ENCODE measurements at places on chromosomes 12 and 14.

DNA sequence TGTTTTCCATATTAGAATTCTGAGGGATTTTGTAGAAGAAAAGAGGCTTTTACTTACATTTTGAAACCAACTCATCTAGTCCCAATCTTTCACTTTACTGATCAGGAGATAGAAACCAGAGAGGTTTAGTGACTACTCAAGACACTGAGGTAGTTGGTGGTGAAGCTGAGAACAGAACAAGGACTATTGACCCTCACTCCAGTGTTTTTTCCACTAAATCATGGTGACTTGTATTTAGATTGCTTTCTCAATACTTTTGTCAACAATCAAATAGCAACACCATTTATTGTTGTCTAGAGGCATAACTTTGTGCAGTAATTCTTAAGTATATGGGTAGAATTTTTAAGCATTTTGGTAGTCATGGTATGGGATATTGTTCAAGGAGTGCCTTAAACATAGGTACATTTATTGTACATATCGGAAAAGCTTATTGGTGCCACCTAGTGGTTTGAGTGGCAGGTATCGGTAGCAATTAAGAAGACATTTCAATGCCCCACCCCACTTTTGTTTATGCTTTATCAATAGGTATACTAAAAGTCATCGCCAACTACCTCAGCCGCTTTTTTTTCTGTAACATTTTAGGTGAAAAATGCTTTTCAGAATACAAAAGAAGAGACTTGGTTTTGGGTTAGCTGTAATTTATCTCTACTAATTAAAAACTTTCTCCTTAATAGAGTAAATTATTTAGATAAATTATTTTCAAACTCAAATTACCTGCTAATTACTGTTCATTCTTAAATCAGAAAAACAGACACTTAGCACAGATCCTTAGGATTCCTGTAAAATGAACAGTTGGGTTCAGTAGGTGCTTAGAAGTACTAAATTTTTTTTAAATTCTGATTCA is 47.3 kb upstream of the PAWR start:
- no peak for DNase-seq

- no peak for DNase-seq
Measured at GRCh38 chr14:79599239-79599638, 612.1 kb downstream of the DIO2 start.

DNA sequence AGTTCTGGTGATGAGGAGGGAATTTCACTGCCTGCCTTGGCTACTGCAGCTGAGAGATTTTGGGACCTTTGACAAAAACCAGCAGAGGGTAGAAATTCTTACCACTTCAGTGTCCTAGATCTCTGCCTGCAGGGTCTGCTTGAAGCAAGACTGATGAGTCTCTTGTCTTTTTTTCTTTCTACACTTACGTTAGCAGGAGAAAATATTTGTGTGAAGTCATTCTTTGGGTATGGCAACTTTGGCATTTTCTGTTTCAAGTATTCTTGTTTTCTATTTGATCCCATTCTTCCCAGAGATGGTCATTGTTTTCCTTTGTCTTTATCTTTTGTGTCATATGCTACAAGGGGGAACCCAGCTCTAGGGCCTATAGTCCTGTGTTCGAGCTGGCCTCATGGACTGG is 65.6 kb upstream of the FERMT2 start:
- DNase-seq = no peak

- no peak for DNase-seq
Measured at GRCh38 chr14:79568594-79568993, 642.7 kb downstream of the DIO2 start.

DNA sequence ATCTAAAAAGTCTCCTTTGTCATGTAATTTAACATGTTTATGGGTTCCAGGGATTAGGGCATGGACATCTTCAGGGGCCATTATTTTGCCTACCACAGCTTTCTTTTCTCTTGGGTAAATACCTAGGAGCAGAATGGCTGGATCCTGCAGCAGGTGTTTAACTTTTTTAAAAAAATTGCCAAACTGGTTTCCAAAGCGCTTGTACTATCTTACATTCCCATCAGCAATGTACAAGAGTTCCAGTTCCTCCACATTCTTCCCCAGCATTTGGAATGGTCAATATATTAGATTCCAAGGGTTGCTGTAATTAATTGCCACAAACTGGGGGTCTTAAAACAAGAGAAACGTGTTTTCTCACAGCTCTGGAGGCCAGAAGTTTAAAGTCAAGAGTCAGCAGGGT is 27.7 kb upstream of the MYL2 start:
- no peak for DNase-seq

GRCh38 chr12:121468499-121468801 is 68.5 kb downstream of the RNF34 start:
- DNase-seq = no peak

DNA sequence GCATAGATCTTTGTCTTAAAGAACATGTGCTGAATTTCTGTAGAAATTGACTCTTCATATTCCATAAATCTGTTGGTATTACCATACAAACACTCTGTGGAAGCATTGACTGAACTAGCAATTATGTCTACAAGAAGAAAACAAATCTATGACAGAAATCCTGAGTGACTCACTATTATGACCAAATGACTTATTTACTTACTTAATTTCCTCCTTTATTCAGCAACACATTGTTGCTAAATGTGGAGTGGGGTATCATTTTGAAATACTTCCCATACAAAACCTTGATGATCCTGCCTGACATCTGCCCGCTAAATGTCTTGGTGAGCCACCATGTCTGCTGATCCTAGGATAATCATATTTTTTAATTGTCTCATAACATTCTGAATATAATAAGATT is 99.1 kb upstream of the SLCO1C1 start:
- DNase-seq = no peak

GRCh38 chr12:9634177-9634803 is 26.6 kb upstream of the KLRB1 start:
- DNase-seq = peak; percentile 71

DNA sequence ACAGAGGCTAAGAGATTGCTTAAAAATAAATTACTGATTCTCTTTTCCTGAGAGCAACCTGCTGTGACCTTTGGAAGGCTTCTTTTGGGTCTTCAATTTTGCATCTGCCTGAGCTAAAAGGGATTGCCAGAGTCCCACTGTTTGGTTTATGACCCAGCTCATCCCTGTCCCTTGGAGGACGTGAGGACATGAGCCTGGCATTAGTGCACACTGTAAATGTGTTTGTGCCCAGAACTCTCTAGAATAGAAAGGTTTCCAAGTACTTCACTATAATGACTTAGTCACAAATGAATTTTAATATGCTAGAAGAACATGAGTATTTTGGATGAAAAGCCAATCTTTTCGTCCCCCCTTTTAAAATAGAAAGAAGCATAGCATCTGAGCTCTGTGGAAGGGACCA is 47.1 kb upstream of the CDKN3 start:
- DNase-seq = no peak

- peak; percentile 29 for DNase-seq
Measured at GRCh38 chr12:101697197-101697929, at the start of gene CHPT1. CHPT1 (plus strand) TSS chr12:101697640; CDS start chr12:101697862, 222 bp downstream.

- DNase-seq = no peak
Measured at GRCh38 chr14:75542588-75543091, 20.4 kb downstream of the BATF start.

DNA sequence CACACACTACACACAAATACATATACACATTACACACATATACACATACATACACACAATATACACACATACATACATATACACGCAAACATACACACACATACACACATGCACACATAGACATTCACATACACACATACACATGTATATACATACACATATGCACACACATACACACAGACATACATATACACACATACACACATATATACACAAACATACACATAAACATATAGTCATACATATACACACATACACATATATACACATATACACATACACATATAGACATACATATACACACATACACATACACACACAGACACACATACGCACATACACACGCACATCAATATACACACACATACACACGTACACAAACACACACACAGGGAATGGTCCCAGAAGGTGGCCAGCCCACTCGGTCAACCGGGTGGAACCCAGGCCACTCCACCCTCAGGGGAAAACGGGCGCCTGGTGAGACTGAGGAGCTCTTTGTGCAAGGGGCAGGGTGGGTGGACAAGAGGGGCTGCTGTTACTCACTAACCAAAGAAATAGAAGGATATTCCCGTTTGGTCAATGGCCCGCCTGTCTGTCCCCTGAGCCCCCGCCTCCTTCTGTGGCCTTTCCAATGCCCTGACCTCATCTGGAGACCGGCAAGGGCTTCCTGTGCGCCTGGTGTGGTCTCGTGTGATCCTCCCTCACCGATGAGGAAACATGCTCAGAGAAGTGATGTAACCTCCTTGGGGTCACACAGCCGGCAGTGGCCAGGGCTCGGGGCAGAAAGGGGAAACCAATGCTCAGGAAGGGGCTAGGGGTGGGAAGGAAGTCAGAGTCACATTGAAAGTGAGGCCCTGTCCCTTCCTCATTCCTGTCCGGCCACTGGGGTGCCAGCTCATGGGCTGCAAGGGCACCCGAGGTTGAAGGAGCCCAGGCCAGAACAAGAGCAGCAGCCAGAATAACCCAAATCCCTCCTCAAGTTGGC is 5.3 kb downstream of the TRPV4 start:
- no peak for DNase-seq

DNA sequence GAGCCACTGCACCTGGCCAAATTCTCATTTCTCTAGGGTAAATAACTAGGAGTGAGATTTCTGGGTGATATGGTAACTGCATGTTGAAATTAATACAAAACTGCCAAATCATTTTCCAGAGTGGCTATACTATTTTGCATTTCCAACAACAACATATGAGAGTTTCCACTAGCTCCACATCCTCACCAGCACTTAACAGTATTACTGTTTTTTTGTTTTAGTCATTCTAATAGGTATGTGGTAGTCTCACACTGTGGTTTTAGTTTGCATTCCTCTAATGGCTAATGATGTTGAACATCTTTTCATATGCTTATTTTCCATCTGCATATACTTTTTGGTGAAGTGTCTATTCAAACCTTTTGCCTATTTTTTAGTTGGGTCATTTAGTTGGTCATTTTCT is 5.8 kb upstream of the ZFP36L1 start:
- no peak for DNase-seq

- no peak for DNase-seq
Measured at GRCh38 chr14:36289954-36290353, 30.5 kb downstream of the MBIP start.

DNA sequence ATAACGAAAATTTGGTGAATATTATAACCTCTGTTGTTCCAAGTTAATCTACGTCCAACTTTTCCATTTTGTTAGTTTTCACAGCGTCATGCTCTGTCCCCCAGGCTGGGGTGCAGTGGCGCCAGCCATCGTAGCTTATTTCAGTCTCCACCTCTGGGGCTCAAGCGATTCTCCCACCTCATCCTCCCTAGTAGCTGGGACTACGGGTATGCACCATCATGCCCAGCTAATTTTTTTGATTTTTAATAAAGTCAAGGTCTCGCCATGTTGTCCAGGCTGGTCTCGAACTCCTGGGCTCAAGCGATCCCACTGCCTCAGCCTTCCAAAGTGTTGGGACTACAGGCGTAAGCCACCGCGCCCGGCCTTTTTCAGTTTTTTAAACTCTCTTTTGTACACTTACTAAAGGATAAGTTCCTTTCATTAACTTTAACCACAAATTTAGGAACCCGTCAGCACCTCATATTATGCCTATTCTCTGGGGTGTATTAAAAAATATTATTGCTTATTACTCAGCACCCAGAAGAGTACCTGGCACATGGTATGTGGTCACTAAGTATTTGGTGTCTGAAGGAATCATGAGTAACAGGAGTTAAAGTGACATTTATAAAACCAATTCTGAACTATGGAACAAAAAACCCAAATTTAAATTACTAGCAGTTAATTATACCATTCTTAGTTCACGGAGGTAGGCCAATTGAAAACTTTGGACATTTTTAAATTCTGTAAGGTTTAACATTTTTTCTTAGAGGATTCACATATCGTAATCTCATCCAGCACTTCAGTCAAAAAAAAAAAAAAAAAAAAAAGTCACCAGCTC is 925 bp upstream of the MIPOL1 start:
- DNase-seq = no peak

DNA sequence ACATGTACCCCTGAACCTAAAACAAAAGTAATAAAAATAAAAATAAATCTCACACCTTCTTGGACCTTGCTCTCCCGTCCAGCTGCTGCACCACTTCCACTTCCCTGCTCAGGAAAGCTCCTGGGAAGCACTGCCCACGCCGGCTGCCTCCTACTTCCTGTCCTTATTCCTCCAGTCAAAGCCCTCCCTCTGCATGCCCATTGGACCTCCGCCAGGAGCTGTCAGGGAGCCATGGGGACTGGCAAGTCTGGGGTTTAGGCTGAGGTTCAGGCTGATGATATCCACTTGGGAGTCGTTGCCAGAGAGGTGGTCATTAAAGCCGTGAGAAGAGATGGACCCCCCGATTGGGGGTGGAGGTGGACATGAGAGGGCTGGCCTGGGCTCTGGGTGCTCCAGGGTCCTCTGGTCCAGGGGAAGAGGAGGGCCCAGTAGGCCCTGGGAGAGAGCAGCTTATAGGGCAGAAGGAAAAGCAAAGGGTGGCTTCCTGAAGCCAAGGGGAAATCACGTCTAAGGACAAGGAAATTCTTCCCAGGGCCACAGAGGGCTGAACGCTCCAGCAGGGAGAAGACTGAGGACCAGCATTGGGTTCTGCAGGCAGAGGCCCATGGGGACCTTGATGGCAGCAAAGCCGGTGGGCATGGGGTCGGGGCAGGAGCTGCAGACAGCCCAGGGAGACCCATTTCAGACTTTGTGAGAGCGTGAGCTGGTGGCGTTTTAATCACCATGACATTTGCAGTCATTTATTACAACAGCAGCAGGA is 78.7 kb downstream of the FZD10 start:
- DNase-seq = no peak

GRCh38 chr14:95318399-95319311 is 1.1 kb downstream of the CLMN start:
- no peak for DNase-seq

DNA sequence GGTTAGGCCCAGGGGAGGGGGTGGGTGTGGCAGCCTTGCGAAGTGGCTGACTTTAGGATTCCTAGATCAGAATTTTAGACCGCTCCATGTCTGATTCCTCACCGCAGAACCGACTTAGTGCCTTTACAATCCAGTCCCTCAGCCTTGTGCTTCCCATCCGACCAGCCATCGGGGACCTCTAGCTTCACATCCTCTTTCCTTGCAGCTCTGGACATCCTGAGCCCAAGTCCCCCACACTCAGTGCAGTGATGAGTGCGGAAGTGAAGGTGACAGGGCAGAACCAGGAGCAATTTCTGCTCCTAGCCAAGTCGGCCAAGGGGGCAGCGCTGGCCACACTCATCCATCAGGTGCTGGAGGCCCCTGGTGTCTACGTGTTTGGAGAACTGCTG is 557 bp downstream of the COPS7A start:
- DNase-seq = no peak

- no peak for DNase-seq
Measured at GRCh38 chr14:103127861-103128598, 4.8 kb downstream of the TNFAIP2 start.

DNA sequence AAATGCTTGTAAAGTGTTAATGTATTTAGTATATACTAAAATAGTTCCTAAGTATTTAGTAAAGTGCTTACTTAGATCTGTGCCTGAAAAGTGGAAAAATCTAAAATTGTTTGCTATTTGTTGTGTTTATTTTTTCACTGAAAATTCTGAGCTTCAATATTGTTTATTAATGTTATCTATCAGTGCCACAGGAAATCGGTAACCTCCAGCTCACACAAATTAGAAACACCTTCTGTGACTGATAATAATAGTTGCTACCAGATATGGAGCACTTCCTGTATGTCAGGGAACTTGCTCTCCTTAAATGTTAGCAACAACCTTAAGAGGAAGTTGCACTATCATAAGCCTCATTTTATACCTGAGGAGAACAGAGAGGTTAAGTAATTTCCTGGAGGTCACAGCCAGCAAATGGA is 723 bp upstream of the LRP10 start:
- DNase-seq = no peak

- no peak for DNase-seq
Measured at GRCh38 chr14:37900561-37900960, 305.1 kb downstream of the TTC6 start.

Data from stimulated activated CD8-positive, alpha-beta memory T cell treated with anti-CD3 and anti-CD28 coated beads, Interleukin-4, amount 100 ng/mL, for 1 hour (primary cell).